ENCODE measurements at places on chromosomes 1 and 21. TPM values are rescaled to one million over a fixed set of nuclear protein-coding genes. Genes with fewer than 3 reads are reported as not detected.

Gene ANGPTL7
- not detected for total RNA-seq

Gene EXO1
- 16.6 TPM for total RNA-seq

Gene OXCT2
- total RNA-seq: 1.5 TPM

Gene PM20D1
- not detected for total RNA-seq

Gene NMNAT2
- 0.89 TPM for total RNA-seq

Gene LCA5L
- total RNA-seq: 0.17 TPM

Gene SGIP1
- total RNA-seq: 4.9 TPM
